ENCODE measurements at places on chromosomes 6 and 20.

DNA sequence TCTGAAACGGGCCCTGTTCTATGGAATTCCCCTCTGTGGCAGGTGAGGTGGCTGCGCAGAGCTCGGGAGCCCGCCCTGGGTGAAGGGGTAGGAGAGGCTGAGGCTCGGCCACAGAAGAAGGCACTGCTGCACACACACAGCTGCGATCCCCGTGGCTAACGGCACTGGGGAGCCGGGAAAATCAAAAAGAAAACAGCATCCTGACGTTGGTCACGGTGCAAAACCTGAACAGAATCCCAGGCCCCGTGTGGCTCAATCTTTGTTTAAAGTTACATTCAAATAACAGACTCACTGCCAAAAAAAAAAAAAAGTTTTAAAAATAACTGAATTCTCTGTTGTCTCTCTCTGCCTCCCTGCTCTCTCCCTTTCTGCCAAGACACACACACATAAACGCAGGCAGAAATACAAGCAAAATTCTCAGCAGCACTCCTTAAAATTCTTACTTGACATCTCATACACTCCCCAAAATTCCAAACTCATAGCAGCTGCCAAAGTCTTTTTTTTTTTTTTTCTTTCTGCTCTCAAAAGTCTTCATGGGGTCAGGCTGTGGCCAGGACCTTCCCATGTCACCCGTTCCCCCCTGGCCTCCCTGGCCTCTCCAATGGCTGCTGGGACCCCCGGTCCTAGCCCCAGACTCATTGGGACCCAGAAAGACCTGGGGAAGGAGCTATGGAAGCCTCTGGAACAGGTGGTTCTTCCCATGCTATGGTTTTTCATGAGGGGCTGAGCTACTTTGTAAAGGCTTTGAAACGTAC, 248.8 kb downstream of the TTLL2 start:
- DNase-seq, result no peak

- no peak for DNase-seq
Measured at GRCh38 chr6:35751594-35751993, 14.8 kb downstream of the ARMC12 start.

DNA sequence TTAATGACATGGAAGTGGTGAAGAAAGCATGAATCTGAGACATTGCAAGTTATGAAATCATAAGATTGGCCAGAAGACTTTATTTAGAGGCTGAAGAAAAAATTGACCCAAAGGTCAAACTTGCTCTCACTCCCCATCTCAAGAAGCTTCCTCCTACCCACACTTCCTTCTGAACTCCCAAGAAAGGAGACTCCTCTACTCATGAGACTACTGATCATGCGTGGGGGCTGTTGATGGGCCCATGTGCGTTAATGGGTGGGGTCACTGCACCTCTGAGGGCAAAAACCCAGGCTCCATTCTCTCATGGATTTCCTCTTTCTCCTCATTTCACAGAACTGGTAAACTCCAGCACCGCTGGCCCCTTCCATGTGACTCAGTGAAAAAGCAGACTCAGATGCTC, 470.6 kb upstream of the ARID1B start:
- no peak for DNase-seq

- DNase-seq, result no peak
Measured at GRCh38 chr6:149248693-149249369, 68.7 kb upstream of the TAB2 start.

DNA sequence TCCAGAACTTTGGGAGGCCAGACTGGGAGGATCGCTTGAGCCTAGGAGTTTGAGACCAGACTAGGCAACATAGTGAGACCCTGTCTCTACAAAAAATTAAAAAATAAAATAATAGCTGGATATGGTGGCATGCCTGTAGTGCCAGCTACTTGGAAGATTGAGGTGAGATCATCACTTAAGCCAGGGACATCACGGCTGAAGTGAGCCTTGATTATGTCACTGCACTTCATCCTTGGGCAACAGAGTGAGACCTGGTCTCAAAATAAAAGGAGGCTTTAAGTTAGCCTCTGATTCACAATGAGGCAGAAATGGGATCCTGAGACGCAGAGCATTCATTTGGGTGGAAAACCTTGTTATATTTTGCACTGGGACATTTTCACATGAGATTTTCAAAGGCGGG, 57.0 kb downstream of the TULP4 start:
- no peak for DNase-seq

- no peak for DNase-seq
Measured at GRCh38 chr6:112745765-112746164, 398.6 kb downstream of the RFPL4B start.

DNA sequence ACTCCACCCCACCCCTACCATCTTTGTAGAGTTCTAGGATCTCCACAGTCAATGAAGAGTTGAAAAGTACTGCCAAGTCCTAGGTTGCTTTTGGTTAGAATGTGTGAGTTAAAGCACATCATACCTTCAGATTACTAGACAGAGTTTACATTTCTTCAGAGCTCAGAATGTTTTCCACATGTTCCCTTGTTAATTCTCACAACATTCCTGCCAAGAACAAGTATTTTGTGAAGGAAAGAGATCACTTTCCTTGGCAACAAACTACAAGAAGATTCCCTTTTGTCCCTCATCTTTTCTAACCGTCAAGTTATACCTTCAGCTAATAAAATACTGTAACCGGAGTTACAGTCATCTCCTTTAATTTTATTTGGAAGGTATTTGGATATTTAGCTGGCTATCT, 266.8 kb downstream of the ZFAND3 start:
- no peak for DNase-seq

DNA sequence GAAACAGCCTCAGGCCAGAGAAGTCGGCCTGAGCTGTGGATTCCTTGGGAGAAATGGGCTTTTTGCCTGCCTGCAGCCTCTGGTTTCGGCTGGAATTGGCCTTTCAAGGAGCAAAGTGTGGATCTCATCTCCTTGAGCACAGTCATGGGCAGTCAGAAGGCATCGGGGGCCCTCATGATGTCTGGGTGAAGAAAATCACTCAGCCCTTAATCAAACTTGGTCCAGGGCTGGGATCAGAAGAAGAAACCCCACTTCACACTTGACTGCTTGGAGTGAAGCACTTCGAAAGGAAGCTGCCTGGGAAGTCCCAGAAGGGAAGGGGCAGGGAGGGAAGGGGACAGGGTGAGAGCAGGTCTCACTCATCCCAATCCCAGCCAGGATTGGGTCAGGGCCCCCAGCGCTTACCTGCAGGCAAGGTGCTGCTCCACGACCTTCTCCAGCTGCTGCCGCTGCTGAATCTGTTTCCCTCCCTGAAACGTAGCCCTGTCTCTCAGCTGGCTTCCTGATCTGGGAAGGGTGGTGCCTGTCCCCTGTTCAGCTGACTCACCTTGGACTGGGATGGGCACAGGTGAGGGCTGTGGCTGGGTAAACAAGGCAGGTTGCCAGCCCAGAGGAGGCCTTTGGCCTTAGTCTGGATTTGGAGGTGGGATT, at the start of gene SDCBP2:
Gene SDCBP2 (minus strand): TSS at position 460 of the 651 bp plus-strand sequence. CDS start 8,723 bp downstream, outside the sequence.
- DNase-seq, result peak; percentile 72

DNA sequence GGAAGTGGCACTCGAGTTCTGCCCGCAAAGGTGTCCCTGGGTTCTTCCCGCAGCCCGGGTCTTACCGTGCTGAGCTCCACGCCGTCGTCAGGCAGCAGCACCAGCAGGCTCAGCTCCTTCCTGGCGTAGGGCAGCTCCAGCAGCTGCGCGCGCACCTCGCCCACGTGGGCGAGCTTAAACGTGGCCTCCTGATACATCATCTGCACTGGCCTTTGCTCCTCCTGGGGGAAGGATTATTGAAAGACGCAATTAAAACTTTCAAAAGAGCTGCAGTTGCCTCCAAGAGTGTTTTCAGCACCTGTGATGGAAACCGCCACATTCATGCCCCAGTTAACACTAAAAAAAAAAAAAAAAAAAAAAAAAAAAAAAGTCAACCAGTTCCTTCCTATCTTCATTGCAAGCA, 11.3 kb downstream of the SERPINB9 start:
- peak; percentile 82 for DNase-seq

DNA sequence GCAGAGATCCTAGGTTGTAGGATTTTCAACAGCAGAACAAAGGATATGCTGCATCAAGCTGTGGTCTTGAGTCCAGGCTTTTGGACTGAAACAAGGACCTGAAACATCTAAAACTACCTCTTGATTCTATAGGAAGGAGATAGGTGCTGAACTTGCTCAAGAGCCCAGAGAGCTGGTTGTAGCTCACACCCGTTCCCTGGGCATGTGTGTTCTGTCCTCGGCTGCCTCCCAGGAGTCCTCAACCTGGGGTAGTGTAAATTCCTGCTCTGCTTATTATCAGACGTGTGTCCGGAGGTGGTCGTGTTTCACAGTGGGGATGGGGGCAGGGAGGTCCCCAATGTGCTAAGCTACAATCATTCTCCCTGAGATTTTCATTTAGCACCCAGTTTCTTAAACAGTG, 4.8 kb downstream of the NOP56 start:
- no peak for DNase-seq

GRCh38 chr6:3910106-3910663, 61.0 kb downstream of the FAM50B start:
- DNase-seq, result no peak

DNA sequence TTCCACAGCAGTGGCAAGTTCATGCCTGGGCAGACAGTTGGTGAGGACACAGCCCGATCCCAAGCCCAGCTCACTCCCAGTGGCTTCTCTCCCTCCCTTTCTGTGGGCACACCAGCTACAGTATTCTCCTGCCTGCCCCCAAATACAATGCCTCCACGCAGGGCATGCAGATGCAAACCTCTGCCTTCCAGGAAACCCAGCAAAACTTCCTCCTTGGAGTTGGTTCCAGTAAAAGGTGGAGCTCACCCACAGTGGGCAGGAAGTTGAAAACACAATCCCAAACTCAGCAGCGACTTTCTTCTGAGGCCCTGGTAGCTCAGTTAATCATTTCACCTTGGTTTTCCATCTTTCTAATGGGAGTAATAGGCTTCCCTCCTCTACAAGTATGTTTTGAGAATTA, 93.7 kb downstream of the LY86 start:
- no peak for DNase-seq

DNA sequence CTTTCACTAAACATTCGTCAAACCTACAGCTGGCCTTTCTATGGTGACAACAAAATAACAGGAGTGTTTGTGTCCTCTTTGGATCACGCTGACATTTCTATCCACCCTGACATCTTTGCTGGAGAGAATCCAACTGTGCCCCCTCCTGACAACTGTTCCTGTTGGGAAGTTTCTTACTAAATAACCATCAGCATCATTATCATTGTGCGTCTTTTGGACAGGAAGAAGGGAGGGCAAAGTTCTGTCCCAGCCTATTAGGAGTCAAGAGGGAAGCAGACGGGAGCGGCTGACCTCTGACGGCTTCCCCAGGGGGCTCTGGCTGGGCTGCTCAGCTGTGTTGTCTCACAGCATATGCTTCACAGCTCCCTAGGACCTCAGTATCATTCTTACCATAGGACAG, 195.9 kb upstream of the SULF2 start:
- no peak for DNase-seq

- no peak for DNase-seq
Measured at GRCh38 chr6:36924131-36924530, 30.4 kb upstream of the PI16 start.

DNA sequence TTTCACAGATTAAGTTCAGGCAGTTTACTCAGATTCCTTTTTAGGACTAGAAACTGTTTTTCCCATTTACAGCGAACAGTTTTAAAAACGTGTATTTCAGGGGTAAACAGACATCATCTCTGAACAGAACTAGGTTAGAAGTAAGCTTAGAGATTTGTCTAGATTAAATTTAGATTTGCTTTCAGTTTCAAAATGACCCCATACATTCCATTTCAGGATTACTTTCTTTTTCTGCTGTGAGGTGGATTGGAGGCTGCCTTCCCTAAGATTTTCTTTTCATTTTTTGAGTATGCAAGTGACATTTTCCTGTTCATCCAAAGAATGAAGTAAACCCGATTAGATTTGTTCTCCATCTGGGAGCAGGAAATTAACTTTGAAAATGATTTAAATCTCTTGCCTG, 747.2 kb downstream of the KHDRBS2 start:
- no peak for DNase-seq

DNA sequence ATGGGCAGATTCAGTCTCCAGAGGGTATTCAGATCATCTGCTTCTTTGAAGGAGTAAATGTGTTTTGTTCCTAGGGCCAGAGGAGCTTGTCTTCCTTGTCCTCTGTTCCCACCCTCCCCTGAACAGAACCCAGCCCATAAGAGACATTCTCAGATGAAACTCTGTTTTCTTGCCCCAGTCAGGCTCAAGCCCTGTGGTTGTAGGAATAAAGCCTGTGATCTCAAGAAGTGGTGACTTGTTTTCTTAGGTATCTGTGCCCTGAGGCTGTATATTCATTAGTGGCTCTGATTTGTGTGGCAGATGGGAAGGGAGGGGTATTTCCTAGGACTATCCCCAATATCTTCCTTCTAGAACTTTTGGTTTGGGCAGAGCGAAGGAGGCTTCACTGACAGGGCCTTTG, 27.9 kb downstream of the GSS start:
- DNase-seq, result no peak

DNA sequence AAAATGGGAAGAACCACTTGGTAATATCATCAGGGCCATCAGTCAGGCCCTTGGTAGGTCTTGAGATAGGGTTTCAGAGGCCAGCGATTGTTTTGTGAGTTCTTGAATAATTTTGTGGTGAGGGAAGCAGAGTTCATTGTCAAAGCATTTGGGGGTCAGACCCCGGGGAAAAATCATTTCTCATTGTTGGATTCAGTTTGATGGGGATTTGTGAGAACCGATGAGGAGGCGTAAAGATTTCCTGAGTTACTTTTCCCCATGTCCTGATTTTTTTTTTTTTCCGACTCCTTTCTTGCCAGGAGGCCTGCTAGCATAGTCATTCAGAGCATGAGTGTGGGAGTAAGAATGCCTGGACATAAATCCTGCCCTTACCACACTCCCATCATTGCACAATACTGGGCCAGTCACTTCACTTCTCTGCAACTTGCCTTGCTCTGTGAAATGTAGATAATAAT, 60.3 kb downstream of the TSHZ2 start:
- no peak for DNase-seq

- DNase-seq, result no peak
Measured at GRCh38 chr20:43096126-43096930, 93.4 kb downstream of the PTPRT start.

GRCh38 chr6:4759997-4760396, 16.2 kb upstream of the CDYL start:
- no peak for DNase-seq

DNA sequence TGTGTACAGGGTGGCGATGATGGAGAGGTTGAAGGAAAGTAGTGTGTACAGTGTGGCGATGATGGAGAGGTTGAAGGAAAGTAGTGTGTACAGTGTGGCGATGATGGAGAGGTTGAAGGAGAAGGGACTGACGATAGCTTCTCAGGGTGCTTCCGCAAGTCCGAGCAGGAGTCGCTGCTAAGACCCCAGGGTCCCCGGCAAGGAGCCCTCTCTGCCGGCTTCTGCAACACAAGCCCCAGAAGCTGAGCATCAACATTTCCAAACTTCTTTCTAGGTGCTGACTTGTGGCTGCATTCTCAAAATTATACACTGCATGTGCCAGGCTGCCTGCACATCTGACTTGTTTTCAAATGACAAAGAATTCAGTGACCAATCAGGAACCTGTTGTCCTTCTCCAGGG, 47.8 kb upstream of the NXT1 start:
- DNase-seq, result no peak

DNA sequence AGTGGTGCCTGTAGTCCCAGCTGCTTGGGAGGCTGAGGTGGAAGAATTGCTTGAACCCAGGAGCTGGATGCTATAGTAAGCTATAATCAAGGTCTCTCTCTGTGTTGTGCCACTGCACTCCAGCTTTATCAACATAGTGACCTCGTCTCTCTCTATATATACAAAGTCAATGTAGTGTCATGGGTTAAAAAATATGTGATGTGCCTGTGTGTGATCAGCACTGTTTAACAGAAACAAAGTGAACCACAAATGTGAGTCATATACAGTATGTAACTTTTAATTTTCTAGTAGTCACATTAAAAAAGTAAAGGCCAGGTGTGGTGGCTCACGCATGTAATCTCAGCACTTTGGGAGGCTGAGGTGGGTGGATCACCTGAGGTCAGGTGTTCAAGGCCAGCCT, 85.3 kb upstream of the RNF24 start:
- DNase-seq, result no peak

Measured in NCI-H2029 (cell line).